ENCODE measurements at places on chromosomes 12 and 14. TPM values are rescaled to one million over a fixed set of nuclear protein-coding genes. Genes with fewer than 3 reads are reported as not detected.

CLEC1B gene
- total RNA-seq: not detected

SYNDIG1L gene
- total RNA-seq: not detected

RNASE9 gene
- not detected for total RNA-seq

TOMM20L gene
- not detected for total RNA-seq

TOGARAM1 gene
- 7.2 TPM for total RNA-seq

P2RX2 gene
- not detected for total RNA-seq

SALL2 gene
- 0.69 TPM for total RNA-seq

DUSP6 gene
- 10.8 TPM for total RNA-seq

FBXO34 gene
- 12.2 TPM for total RNA-seq

ANKLE2 gene
- total RNA-seq: 87.0 TPM

TMTC2 gene
- 1.0 TPM for total RNA-seq

DPPA3 gene
- not detected for total RNA-seq

KRT79 gene
- not detected for total RNA-seq

SYT1 gene
- total RNA-seq: 4.7 TPM

TIGAR gene
- total RNA-seq: 44.4 TPM

OR4N2 gene
- not detected for total RNA-seq

KRT86 gene
- total RNA-seq: 42.4 TPM

KRT75 gene
- total RNA-seq: 0.08 TPM

EPYC gene
- total RNA-seq: not detected

C3AR1 gene
- not detected for total RNA-seq

DNAJC22 gene
- 22.7 TPM for total RNA-seq

HOXC13 gene
- total RNA-seq: 21.8 TPM

RIPK3 gene
- total RNA-seq: not detected

RHEBL1 gene
- 4.9 TPM for total RNA-seq

CHGA gene
- total RNA-seq: 1.7 TPM

TMEM30B gene
- 0.30 TPM for total RNA-seq

SERPINA3 gene
- 12.5 TPM for total RNA-seq

PDZRN4 gene
- 0.05 TPM for total RNA-seq

CCDC175 gene
- not detected for total RNA-seq

SYNE3 gene
- 0.93 TPM for total RNA-seq

ITGB7 gene
- 0.58 TPM for total RNA-seq

RASAL1 gene
- total RNA-seq: 0.46 TPM

C14orf132 gene
- 6.4 TPM for total RNA-seq

KRT85 gene
- not detected for total RNA-seq

WNT5B gene
- total RNA-seq: 3.0 TPM

LHX5 gene
- total RNA-seq: not detected

COCH gene
- 25.2 TPM for total RNA-seq

GUCY2C gene
- not detected for total RNA-seq

FAM186B gene
- 0.07 TPM for total RNA-seq

KLRC3 gene
- total RNA-seq: 0.16 TPM

Measured in A549 treated with Hydrocortisone at 1 μM for 4 hours (cell line).